ENCODE measurements at places on chromosomes 2 and 18. TPM values are rescaled to one million over a fixed set of nuclear protein-coding genes. Genes with fewer than 3 reads are reported as not detected.

FTCDNL1 gene
- total RNA-seq: 2.8 TPM

OR6B3 gene
- total RNA-seq: not detected

GPAT2 gene
- total RNA-seq: not detected

OBSL1 gene
- total RNA-seq: 23.3 TPM

DBI gene
- total RNA-seq: 537 TPM

ADCYAP1 gene
- total RNA-seq: not detected
